ENCODE measurements at places on chromosomes 11 and 22. TPM values are rescaled to one million over a fixed set of nuclear protein-coding genes. Genes with fewer than 3 reads are reported as not detected.

Gene OR8B2
- not detected for polyA plus RNA-seq

DNA sequence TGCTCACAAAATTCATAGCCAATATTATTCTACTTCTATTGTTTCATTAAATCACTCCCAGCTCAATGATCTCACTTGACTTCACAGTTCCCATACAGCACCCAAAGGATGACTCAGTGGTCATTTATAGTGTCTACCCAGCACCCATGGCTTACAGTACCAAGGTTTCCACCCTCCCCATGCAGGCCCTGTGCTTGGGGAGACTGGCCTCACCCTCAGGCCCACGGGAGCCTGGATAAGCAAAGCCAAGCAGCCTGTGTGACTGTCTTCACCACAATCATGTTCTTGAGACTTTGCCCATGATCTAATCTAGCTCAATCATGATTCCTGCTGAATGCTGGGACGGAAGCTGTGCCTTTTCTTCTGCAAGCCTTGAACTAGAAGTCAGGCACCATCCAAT, 97.6 kb downstream of the SLC36A4 start:
- DNase-seq = no peak

DNA sequence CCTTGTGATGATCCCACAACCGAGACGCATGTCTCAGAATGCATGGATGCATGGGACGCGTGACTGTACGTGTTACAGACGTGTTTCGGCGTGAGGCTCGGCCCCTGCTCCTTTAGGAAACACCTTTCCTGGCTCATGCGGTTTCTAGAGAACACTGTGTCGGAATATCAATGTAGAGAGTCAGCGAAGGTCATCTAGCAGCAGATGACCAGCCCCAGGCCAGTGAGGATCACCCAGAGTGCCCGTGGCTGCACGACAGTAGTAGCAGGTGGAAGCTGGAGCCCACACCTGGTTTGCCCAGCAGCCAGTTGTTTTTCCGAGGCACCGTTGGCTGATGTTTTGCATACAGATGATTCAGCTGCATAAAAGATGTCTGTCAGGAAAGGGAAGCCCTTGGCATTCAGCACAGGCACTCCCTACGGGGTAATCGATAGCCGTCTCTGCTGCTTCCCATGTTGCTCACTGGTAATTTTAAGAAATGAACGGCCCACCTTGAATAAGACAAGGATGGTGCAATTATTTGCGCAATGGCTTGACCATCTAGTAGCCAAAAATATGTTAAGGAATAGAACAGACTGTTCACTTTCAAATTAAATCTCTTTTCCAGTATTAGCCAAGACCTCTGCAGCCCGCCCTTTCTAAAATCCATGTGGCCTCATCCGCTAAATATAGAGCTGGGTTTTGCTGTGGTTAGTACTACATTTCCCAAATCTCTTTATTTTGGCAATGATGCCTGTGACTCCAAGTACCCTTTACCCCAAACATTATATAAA, 1.1 kb upstream of the CLTCL1 start:
- DNase-seq = no peak

DNA sequence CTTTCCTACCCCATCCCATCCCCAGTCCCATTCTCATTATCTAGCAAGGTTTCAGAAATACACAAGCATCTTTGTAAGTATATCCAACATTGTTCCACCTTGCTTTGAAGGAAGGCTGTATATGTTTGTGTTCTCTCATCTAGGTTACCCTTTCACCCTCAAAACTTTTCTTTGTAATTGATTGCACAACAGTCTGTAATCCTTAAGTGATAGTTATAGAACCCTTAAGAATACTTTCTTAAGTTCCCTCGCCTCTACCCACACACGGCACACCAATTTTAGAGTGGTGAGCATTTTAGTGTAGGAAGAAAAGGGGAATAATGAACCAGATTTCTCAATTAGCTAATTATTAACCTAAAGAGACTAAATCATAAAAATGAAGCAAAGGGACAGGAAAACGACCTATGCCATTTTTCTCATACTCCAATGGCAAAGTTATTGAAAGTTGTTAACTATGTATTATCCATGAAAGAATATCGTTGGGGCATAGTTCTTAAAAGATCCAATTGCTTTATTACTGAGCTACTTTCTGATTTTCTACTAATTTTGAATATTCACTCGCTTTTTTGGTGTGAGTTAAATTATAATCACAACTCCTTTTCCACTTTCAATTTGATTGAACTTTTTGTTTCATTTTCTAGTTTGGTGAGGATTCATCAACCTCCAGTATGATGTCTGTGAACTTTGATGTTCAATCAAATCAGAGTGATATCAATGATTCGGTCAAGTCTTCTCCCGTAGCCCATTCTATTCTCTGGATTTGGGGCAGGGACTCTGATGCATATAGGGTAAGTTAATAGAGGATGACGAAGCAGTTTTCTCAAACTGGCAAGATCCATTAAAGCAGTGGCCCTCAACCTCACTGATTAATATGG, 44.9 kb downstream of the TTC17 start:
- no peak for DNase-seq

DNA sequence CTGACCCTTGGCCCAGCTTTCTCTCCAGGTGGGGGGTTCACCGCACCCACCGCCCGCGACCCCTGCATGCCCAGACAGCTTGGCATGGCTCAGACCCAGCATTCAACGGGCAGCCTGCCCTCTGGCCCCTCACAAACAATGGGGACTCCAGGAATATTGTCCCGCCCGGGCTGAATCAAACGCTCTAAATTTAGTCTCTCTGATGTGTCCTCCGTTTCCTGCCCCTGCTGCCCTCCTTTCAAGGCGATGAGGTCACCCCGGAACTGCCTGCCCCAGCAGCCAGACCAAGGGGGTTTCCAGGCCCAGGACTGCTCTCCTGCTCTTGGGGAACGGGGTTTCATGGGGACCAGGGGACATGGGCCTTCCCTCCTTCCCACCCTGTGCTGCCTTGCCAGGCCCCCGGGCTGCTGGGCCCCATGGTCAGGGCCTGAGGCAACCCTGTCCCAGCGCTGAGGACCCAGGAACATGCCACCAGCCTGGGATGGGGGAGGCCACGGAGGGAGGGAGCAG, 10.1 kb upstream of the PDGFB start:
- peak; percentile 42 for DNase-seq

DNA sequence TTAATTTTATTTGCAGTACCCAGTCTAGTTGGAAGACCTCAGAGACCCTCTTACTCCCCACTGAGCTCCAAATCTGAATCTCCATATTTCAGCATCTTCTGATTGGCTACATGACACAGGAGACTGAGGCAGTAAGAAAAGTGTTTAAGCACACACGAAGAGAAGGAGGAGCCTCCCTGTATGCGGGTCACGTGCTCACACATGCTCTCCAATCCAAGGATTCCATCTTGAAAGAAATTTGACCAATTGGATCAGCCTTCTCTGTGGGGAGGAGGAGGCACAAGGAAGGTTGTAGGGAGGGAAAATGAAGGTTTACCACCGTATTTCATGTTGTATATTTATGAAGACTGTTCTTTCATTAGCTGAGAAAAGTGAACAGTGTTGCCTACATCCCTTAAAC, 1.2 kb downstream of the OR6T1 start:
- no peak for DNase-seq
